Stimulated activated CD8-positive, alpha-beta memory T cell treated with anti-CD3 and anti-CD28 coated beads, Interleukin-2, amount 100 ng/mL, for 1 hour (primary cell): ENCODE measurements at places on chromosomes 16 and 17.

DNA sequence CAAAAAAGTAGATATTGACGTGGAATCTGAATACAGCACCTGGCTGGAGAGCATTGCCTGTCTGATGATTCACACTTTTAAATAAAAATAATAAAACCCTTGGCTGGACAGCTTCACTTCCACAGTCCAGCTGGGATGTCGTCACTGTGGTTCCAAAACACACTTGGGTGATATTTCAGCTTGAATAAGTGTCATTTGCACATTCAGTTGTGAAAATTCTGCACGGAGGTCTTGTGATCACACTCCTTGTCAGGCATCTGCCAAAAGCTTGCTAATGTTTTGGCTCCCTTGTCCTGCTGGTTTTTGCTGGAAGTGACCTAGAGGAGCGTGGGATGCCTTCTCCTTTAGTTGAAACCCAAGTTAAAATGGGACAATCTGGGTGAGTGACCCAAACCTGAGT is 60.7 kb downstream of the PCTP start:
- no peak for DNase-seq

GRCh38 chr17:77654296-77654695 is 304.2 kb upstream of the TNRC6C start:
- no peak for DNase-seq

DNA sequence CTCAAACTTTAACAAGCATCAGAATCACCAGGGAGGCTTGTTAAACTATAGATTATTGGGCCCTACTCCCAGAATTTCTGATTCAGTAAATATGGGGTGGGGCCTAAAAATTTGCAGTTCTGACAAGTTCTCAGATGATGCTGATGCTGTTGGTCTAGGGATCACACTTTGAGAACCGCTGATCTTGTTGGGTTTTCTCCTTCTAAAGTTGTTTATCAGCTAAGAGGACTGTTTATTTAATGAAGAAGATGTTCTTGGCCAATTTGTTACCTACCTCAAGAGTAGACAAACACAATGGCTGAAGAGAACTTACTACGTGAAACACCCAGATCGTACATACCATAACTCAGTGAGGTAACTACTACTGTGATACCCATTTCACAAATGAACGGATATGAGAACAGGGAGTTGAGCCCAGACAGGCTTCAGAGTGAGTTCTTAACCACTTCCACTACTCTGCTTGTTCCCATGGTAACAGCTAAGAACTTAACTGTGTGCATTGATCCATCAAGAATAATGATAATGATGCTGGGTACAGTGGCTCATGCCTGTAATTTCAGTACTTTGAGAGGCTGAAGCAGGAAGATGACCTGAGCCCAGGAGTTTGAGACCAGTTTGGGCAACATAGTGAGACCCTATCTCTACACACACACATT is 85.3 kb upstream of the NSRP1 start:
- no peak for DNase-seq

DNA sequence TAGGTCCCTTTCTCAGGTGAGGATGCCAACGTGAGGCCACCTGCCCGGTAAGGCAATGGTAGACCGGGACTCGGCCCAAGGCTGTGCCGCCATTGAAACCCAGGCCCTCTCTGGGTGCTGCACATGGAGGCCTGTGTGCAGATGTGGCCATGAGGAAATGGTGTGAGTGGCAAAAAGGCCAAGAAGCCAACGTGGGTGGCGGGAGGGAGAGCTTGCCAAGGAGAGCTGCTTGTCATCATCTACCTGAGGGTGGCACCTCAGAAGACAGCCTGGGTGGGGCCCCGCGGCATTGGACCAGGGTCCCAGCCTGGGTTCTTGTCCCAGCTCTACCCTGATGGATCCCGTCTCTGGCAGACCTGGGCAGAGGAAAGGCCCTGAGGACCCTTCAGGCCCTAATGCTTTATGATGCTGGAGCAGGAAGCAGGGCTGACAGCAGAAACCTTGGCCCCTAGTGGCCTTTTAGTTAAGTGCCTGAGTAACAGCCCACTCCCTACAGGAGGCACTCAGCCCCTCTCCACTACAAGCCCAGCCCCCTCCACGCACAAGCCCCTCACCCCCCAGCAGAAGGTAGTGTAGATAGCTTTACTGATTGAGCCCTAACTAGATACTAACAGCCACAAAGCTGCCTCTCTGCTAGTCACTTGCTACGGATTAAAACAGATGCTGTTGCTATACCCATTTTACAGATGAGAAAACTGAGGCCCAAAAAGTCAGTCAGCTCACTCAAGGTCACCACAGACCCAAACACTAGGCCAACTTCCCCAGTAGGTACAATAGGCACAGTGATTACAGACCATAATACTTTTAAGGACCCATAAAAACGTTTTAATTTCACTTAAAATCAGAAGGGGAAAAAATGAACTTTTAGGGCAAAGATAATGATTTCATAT is 26.2 kb upstream of the KIFC3 start:
- DNase-seq: no peak

DNA sequence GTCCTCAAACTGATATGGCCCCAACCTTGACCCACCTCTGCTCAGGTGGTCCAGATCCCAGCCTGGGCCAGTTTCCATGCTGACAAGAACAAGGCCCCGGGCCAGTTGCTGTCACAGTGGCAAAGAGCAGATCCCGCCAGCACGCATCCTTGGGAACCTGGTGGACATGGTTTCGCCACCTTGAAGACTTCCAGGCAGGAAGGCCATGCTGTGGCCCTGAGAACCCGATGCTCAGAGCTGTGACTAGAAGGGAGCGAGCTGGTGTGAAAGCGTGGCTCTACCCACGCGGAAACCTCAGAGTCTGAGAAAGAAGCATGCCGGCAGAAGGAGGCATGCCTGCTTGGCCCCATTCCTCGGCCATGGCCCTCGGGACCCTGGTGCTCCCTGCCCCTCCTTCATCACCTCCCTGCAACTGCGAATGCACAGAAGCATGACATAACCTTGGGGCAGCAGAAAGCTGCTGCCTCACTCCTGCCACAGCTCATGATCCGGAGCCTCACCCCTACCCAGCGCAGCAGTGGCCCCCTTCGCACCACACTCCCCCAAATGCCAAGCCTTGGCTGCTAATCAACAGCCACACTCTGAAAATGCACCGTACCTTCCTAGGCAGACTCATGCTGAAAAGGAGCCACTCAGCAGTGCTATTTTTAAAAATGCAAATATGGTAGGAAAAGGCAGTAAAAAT is 33.2 kb downstream of the UBE2O start:
- no peak for DNase-seq

- no peak for DNase-seq
These were observed 128.2 kb downstream of the HS3ST3B1 start for GRCh38 chr17:14429084-14429483.

- DNase-seq: no peak
These were observed 11.2 kb downstream of the EPN2 start for GRCh38 chr17:19248151-19248927.

DNA sequence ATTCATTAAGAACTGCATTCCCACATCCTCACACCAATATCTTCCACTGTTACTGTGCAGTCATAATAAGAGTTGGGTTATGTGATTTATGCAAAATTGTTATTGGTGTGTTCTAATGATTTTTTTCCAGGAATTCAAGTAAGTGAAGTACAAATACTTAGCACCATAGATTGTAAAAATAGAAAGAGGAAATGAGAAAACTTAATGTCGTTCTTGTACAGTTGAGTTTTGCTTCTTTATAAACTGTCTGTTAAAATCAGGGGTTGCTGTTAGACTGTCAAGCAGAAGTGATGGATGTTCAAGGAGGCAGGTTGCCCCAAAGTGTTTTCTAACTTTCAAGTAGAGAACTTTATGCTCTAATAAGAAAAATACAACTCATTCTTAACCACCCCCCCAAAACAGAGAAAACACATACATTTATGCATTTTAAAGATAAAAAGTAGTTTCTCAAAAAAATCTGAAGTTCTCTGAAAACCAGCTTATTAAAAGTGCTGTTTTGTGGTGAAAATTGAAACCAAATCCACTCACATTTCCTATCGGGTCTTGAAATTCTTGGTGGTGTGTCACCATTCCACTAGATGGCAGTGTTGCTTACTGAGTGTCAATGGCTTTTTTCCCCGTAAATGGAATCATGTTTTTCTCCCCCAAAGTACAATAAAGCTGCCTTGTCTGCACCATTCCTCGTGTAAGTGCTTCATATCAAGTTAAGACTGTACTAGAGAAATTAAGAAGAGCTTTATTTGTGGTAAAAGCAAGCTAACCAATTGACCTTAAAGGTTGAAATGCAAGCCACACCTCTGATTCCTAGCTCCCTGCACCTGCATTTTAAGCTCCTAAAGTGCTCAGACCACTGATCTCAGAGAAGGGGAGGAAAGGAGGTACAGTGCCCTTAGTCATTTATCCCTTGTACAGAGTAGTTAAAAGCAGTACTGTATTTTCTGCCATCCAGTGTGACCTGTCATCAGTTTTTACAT is 4.7 kb upstream of the IGSF6 start:
- DNase-seq: peak; percentile 9

DNA sequence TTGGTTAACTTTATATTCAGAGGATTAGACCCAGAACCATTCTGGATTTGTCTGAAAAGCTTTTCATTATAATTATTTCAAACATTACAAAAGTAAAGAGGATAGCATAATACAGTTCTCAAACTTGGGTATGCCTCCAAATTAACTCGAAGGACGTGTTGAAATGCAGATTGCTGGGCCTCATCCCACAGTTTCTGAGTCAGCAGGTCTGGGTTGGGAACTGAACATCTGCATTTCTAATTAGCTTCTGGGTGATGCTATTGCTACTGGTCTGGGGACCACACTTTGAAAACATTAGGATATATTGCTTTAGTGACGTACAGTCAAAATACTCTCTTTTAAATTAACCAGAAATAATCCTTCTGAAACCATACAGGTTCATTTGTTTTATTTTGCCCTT is 10.0 kb downstream of the TPPP3 start:
- no peak for DNase-seq

DNA sequence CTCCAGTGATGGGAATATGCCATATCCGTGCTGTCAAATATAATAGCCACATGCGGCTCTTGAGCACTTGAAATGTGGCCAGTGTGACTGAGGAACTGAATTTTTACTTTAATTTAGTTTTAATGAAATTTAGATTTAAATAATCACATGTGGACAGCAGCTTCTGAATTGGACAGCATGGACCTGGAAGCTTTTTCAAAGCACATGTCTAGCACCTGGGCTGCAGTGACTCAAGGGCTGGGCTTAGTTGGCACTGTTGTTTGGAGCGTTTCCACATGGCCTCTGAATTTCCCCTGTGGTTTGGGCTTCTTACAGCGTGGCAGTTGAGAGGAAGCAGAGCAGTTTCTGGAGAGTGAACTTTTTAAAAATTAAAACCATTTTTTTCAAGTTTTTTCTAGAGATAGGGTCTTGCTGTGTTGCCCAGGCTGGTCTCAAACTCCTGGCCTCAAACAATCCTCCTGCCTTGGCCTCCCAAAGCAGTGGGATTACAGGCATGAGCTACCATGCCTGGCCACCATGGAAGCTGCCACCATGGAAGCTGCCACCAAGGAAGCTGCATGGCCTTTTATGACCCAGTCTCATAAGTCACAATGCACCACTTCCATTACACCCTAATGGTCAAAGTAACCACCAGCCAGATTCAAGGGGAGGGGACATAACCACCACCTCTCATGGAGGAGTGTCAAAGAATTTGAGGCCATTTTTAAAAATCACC is 6.7 kb upstream of the TOB1 start:
- DNase-seq: peak; percentile 25

DNA sequence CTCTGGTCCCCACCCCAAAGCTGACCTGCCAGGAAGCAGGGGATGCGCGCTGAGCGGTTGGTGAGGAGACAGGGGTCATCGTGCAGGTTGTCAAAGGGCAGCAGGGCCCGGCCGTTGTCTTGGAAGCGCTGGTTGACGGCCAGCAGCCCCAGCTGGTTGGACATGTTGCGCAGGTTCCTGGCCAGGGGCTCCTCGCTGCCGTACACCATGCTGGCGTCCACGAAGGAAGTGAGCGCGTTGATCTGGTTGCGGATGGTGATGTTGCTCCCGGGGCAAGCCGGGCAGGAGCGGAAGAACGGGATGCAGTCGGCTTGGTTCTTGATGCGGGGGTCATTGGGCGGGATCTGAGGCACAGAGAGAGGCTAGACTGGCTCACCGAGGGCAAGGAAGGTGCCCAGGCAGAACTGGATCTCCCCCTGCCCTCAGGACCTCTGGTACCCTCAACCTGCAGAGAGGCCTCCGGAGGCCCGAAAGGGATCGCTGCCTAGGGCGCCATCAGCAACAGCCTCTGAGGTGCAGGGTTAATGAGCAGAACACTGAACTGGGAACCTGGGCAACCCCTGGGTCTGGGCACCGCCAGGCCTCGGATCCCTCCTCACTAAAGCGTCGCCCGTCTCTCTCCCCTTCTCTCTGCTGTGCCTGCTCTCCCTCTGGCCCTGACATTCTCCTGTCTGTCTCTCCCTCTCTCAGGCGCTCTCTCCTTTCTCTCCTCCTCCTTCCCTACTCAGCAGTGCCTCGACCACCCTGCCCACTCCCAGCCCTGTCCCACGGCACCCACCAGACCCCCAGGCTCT is 2.7 kb downstream of the MPO start:
- no peak for DNase-seq

DNA sequence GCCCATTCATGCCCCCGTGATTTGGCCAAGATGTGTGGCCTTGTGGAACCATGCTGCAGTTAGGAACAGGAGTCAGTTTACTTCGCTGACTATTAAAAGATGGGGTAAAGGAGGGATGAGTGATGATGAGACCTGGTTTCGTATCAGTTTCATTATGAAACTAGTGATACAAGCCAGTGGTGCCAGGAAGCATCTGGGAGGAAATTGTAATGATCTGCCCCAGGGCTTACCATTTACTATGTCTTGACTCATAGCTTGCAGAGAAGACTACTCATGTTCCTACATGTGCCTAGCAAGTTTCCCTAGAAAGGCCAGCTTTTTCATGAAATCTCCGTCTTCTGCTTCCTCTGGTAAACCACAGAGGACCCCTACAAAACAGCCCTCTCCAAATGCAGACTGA is 23.2 kb downstream of the CDH3 start:
- no peak for DNase-seq

- no peak for DNase-seq
These were observed 25.7 kb downstream of the MRM1 start for GRCh38 chr17:36627101-36627500.

DNA sequence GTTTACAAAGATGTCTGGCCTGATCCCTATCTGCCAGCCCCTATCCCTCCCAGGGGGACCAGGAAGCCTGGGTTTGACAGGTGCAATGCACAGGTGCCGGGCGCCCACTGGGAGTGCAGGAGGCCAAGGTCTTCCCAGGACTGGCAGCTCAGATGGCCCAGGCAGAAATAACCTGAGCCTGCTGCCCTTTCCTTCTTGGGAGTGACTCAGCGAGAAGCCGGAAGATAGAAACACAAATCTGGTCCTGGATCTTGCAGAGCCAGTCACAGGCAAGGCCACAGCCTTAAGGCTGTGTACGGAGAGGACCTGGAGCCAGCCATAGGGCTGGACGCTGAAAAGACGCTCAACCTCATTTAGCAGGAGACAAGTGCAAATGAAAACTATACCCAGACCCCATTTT is 27.7 kb downstream of the GPR142 start:
- DNase-seq: no peak

GRCh38 chr16:14423344-14423743 is 206.7 kb downstream of the PARN start:
- no peak for DNase-seq

DNA sequence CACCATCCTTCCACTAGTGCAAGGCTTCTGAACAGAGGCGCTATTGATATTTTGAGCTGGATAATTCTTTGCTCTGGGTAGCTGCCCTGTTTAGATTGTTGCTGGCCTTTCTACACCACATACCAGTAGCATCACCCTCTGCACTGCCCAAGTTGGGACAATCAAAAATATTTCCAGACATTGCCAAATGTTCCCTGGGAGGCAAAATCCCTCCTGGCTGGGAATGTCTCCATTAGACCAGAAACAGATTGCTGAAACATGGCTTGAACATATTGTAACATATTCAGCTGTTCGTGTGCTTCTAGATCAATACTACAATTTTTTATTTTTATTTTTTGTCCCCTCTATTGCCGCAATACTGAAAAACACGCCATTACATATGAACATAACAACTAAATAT is 174.6 kb downstream of the ABCA8 start:
- no peak for DNase-seq
